ENCODE measurements at places on chromosomes 12 and 14.
A peak's percentile ranks its signal among the peaks of the same experiment; 100 is the strongest.

GRCh38 chr12:68065687-68066086, 76.4 kb downstream of the IFNG-AS1 start:
- no peaks in the 10 kb centered on the region for H3K36me3 ChIP-seq
- no peak overlapping the region for H3K27ac ChIP-seq
- H3K27me3 ChIP-seq, result no peaks in the 10 kb centered on the region
- DNase-seq, result no peak
- H3K4me3 ChIP-seq, result no peak overlapping the region
- H3K4me1 ChIP-seq, result no peaks in the 10 kb centered on the region

- peaks cover 55% of the 10 kb centered on the region for H3K4me1 ChIP-seq
- H3K27ac ChIP-seq, result peak overlapping the region; percentile 63
- H3K27me3 ChIP-seq, result no peaks in the 10 kb centered on the region
- no peak overlapping the region for H3K4me3 ChIP-seq
- peak; percentile 58 for DNase-seq
Measured at GRCh38 chr14:54730156-54730961, 163.4 kb downstream of the SAMD4A start.

DNA sequence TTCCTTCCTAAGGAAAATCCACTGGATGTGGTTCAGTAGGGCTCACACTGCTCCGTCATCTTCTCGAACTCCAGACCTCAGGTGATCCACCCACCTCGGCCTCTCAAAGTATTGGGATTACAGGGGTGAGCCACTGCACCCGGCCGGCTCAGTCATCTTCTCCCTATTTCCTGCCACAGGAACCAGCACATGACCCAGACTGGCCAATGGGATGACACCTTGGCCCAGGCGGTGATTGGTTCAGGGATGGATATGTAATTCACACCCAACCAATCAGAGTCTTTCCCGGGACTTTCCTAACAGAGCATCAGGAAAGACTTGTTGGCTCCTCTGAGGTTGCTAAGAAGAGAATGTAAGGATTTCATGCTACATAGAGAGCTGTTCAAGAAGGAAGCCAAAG, 19.2 kb upstream of the C12orf76 start:
- H3K36me3 ChIP-seq, result no peaks in the 10 kb centered on the region
- no peaks in the 10 kb centered on the region for H3K27me3 ChIP-seq
- no peak overlapping the region for H3K4me3 ChIP-seq

DNA sequence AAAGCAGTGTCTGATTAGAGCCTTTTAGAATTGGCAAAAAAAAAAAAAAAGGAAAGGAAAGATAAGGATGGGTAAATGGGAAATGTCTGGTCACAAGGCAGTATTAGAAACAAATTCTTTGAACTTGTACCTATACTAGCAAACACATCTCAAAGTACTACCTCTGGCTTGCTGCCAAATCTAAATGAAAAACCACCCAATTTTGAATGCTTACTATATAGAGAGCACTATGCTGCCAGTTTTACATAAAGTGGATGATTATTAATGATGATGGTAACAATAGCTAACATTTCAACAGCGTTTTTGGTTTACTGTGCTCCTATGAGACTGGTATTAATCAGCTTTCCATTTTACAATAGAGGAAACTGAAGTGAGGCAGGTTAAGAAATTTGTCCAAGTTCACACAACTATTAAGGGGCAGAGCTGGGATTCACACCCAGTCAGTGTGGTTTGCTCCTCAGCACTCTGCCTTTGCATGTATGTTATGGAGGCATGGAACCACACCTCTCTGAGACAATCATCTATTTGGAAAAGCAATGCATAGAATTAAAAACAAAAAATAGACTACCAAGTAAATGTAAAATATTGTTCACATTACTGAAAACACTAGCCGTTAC, 34.2 kb downstream of the ATP2B1 start:
- peaks cover 4% of the 10 kb centered on the region for H3K4me1 ChIP-seq
- DNase-seq, result no peak
- no peak overlapping the region for H3K4me3 ChIP-seq
- H3K27ac ChIP-seq, result no peak overlapping the region
- no peaks in the 10 kb centered on the region for H3K36me3 ChIP-seq

- no peaks in the 10 kb centered on the region for H3K4me1 ChIP-seq
- H3K36me3 ChIP-seq, result peaks cover 12% of the 10 kb centered on the region
- no peak overlapping the region for H3K4me3 ChIP-seq
- no peak overlapping the region for H3K27ac ChIP-seq
- H3K27me3 ChIP-seq, result no peaks in the 10 kb centered on the region
Measured at GRCh38 chr12:46217541-46218321, 51.1 kb downstream of the SLC38A1 start.

- no peaks in the 10 kb centered on the region for H3K36me3 ChIP-seq
- no peak for DNase-seq
- H3K27me3 ChIP-seq, result no peaks in the 10 kb centered on the region
- no peak overlapping the region for H3K27ac ChIP-seq
Measured at GRCh38 chr12:66829660-66830325, 150.9 kb upstream of the GRIP1 start.

- DNase-seq, result no peak
- no peaks in the 10 kb centered on the region for H3K27me3 ChIP-seq
- no peak overlapping the region for H3K4me3 ChIP-seq
Measured at GRCh38 chr12:93322784-93323183, 54.9 kb upstream of the NUDT4 start.

- no peak overlapping the region for H3K27ac ChIP-seq
- H3K27me3 ChIP-seq, result no peaks in the 10 kb centered on the region
- H3K4me3 ChIP-seq, result no peak overlapping the region
Measured at GRCh38 chr14:90534091-90534837, 137.4 kb downstream of the CALM1 start.

- peaks cover 27% of the 10 kb centered on the region for H3K36me3 ChIP-seq
- no peaks in the 10 kb centered on the region for H3K4me1 ChIP-seq
- DNase-seq, result peak; percentile 11
- no peaks in the 10 kb centered on the region for H3K27me3 ChIP-seq
- no peak overlapping the region for H3K27ac ChIP-seq
Measured at GRCh38 chr12:88132392-88132791, 9.5 kb downstream of the CEP290 start.

- no peak overlapping the region for H3K4me3 ChIP-seq
- no peaks in the 10 kb centered on the region for H3K36me3 ChIP-seq
- H3K27ac ChIP-seq, result no peak overlapping the region
- H3K4me1 ChIP-seq, result peaks cover 9% of the 10 kb centered on the region
Measured at GRCh38 chr14:65794674-65795279, 382.2 kb downstream of the FUT8 start.

- peak overlapping the region; percentile 81 for H3K27ac ChIP-seq
- peak; percentile 99 for DNase-seq
- peaks cover 48% of the 10 kb centered on the region for H3K4me1 ChIP-seq
- no peaks in the 10 kb centered on the region for H3K36me3 ChIP-seq
- H3K4me3 ChIP-seq, result no peak overlapping the region
Measured at GRCh38 chr14:61476754-61477410, 155.5 kb downstream of the PRKCH start.

DNA sequence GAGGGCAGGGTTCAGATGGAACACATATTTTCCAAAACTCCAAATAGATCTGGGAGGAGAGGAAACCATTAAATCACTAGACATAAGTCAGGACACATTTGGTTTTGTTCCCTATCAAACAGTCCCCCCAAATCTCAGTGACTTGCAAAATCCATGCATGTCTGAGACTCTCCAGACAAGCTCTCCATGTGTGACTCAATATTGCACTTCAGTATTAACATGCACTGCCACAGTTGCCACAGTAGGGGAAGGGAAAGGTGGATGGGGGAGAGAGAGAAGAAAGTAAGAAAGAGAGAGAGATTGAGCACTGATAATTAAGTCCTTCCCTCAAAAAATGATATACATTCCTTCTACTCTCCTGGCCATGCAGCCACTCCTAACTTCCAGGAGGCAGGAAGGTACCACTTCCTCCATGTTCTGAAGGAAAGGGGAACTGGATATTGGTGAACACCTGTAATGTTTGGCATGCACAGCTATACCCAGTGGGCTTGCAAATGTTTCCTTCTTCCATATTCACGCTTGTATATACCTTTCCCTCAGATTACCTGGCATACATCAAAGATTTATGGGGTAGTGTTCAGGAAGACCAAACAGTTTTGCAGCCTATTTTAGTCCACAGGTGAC, 310.0 kb downstream of the ZFP36L1 start:
- H3K27me3 ChIP-seq, result no peaks in the 10 kb centered on the region
- no peaks in the 10 kb centered on the region for H3K36me3 ChIP-seq
- no peak for DNase-seq
- H3K4me3 ChIP-seq, result no peak overlapping the region
- H3K4me1 ChIP-seq, result peaks cover 31% of the 10 kb centered on the region
- no peak overlapping the region for H3K27ac ChIP-seq

DNA sequence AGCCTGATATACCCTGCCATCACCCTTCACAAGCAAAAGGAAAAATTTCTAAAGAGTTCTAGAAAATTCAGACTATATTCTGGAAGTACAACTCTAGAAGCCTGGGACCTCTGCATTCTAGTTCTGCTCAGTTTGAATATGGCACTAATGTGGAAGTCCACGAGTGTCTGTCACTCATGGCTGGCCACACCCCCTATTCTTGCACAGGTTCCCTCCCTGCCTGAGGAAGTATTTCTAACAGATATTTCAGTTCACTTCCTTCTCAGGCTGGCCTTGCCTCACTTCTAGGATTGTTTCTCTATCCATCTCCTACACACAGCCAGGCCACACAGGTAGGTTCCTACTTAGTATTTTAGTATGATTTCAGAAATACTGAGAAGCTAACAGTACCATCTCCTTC, 67.4 kb downstream of the PHLDA1 start:
- no peak overlapping the region for H3K4me3 ChIP-seq
- H3K27me3 ChIP-seq, result no peaks in the 10 kb centered on the region
- no peak overlapping the region for H3K27ac ChIP-seq
- no peaks in the 10 kb centered on the region for H3K4me1 ChIP-seq

DNA sequence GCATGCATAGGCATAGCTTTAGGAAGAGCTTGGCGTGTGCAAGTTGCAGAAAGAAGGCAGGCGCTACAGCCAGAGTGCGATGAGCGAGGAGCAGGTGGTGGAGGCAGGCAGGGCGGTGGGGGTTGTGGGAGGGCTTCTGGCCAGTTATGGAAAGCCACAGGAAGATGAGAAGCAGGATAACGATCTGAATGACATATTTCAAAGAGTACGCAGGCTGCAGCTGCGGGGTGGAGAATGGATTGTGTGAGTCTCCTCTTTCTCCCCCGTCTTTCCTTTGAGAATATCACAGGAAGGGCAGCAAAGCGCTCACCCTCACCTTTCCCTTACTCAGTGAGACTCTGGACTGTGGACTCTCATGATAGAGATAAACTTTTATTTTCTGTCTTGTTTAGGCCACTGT, 48.7 kb upstream of the PLXNC1 start:
- H3K27me3 ChIP-seq, result no peaks in the 10 kb centered on the region
- no peak for DNase-seq
- H3K4me1 ChIP-seq, result no peaks in the 10 kb centered on the region
- no peaks in the 10 kb centered on the region for H3K36me3 ChIP-seq
- no peak overlapping the region for H3K27ac ChIP-seq
- H3K4me3 ChIP-seq, result no peak overlapping the region

GRCh38 chr14:75604979-75605851, 26.8 kb downstream of the FLVCR2 start:
- no peaks in the 10 kb centered on the region for H3K27me3 ChIP-seq
- DNase-seq, result peak; percentile 82
- no peaks in the 10 kb centered on the region for H3K36me3 ChIP-seq
- no peak overlapping the region for H3K4me3 ChIP-seq
- H3K4me1 ChIP-seq, result no peaks in the 10 kb centered on the region

GRCh38 chr14:36766974-36767373, 105.3 kb downstream of the PAX9 start:
- no peak for DNase-seq
- no peaks in the 10 kb centered on the region for H3K36me3 ChIP-seq
- no peaks in the 10 kb centered on the region for H3K4me1 ChIP-seq
- no peak overlapping the region for H3K4me3 ChIP-seq
- no peaks in the 10 kb centered on the region for H3K27me3 ChIP-seq

GRCh38 chr14:50954811-50955372, 10.6 kb upstream of the PYGL start:
- DNase-seq, result peak; percentile 58
- H3K4me1 ChIP-seq, result no peaks in the 10 kb centered on the region
- no peak overlapping the region for H3K27ac ChIP-seq
- no peaks in the 10 kb centered on the region for H3K27me3 ChIP-seq
- H3K36me3 ChIP-seq, result no peaks in the 10 kb centered on the region

- no peaks in the 10 kb centered on the region for H3K36me3 ChIP-seq
- no peak overlapping the region for H3K4me3 ChIP-seq
- no peak for DNase-seq
- H3K4me1 ChIP-seq, result no peaks in the 10 kb centered on the region
Measured at GRCh38 chr12:74610711-74611110, 73.1 kb downstream of the ATXN7L3B start.

GRCh38 chr14:68143341-68143841, 323.8 kb downstream of the RAD51B start:
- H3K27ac ChIP-seq, result no peak overlapping the region
- H3K4me3 ChIP-seq, result no peak overlapping the region
- DNase-seq, result no peak
- H3K36me3 ChIP-seq, result no peaks in the 10 kb centered on the region
- no peaks in the 10 kb centered on the region for H3K27me3 ChIP-seq

- DNase-seq, result no peak
- H3K27ac ChIP-seq, result no peak overlapping the region
- no peak overlapping the region for H3K4me3 ChIP-seq
- peaks cover 9% of the 10 kb centered on the region for H3K4me1 ChIP-seq
- no peaks in the 10 kb centered on the region for H3K27me3 ChIP-seq
Measured at GRCh38 chr14:93305725-93306418, 27.0 kb downstream of the BTBD7 start.

GRCh38 chr12:54734196-54734950, 86.2 kb upstream of the DCD start:
- H3K4me1 ChIP-seq, result no peaks in the 10 kb centered on the region
- H3K36me3 ChIP-seq, result no peaks in the 10 kb centered on the region
- no peak for DNase-seq
- peak overlapping the region; percentile 63 for H3K27ac ChIP-seq
- no peak overlapping the region for H3K4me3 ChIP-seq
- no peaks in the 10 kb centered on the region for H3K27me3 ChIP-seq

GRCh38 chr12:96786791-96787190, 120.3 kb upstream of the NEDD1 start:
- H3K27ac ChIP-seq, result no peak overlapping the region
- no peaks in the 10 kb centered on the region for H3K36me3 ChIP-seq
- DNase-seq, result no peak
- H3K27me3 ChIP-seq, result no peaks in the 10 kb centered on the region

- no peak overlapping the region for H3K4me3 ChIP-seq
- DNase-seq, result peak; percentile 27
- H3K36me3 ChIP-seq, result no peaks in the 10 kb centered on the region
- no peaks in the 10 kb centered on the region for H3K27me3 ChIP-seq
Measured at GRCh38 chr12:29655861-29656260, 127.9 kb downstream of the TMTC1 start.

All from cardiac muscle cell (in vitro differentiated cells and primary cell).